ENCODE measurements at places on chromosomes 1 and 21. TPM values are rescaled to one million over a fixed set of nuclear protein-coding genes. Genes with fewer than 3 reads are reported as not detected.

Gene S100A16
- 9.7 TPM for total RNA-seq

Gene PTGFR
- 1.6 TPM for total RNA-seq

Gene AURKAIP1
- 27.2 TPM for total RNA-seq

Gene PGBD5
- 23.5 TPM for total RNA-seq

Gene CNTN2
- 48.2 TPM for total RNA-seq

Gene CCDC28B
- total RNA-seq: 31.3 TPM

Gene SEC16B
- total RNA-seq: 1.3 TPM

Gene ZBTB8OS
- total RNA-seq: 34.7 TPM
